ENCODE measurements at places on chromosomes 13 and 19.
A peak's percentile ranks its signal among the peaks of the same experiment; 100 is the strongest.

- no peak for DNase-seq
Observed at GRCh38 chr13:39859898-39860297, 204.4 kb downstream of the COG6 start.

DNA sequence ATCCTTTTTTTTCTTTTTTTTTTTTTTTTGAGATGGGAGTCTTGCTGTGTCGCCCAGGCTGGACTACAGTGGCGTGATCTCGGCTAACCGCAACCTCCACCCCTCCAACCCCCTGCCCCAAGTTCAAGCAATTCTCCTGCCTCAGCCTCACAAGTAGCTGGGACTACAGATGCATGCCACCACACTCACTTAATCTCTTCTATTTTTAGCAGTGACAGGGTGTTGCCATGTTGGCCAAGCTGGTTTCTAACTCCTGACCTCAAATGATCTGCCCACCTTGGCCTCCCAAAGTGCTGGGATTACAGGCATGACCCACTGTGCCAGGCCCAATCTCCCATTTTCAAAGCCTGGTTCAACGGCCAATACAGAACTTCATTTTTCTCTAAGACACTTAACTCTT, 9.1 kb downstream of the FOXO1 start:
- no peak for DNase-seq

GRCh38 chr13:50340551-50341287, 325.5 kb downstream of the KCNRG start:
- no peak for DNase-seq

DNA sequence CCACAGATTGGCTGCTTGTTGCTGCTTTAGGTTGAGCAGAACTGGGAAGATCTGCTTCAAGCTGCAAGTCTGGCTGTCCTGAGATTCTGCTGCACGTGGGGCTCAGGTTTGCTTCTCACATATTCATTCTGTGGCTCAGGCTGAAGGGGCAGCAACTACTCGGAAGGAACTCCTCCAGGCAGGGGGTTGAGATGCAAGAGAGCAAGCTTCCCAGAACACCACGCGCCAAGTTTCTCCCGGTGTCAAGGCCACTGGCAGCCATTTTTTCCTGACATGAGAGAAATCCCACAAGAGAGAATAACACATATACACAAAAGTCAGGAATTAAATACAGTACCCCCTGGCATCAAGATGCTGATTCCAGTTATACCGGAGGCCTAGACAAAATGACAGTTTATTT, 887.6 kb upstream of the SLC10A2 start:
- DNase-seq: no peak

- no peak for DNase-seq
Observed at GRCh38 chr13:44359983-44360375, 13.6 kb upstream of the SERP2 start.

DNA sequence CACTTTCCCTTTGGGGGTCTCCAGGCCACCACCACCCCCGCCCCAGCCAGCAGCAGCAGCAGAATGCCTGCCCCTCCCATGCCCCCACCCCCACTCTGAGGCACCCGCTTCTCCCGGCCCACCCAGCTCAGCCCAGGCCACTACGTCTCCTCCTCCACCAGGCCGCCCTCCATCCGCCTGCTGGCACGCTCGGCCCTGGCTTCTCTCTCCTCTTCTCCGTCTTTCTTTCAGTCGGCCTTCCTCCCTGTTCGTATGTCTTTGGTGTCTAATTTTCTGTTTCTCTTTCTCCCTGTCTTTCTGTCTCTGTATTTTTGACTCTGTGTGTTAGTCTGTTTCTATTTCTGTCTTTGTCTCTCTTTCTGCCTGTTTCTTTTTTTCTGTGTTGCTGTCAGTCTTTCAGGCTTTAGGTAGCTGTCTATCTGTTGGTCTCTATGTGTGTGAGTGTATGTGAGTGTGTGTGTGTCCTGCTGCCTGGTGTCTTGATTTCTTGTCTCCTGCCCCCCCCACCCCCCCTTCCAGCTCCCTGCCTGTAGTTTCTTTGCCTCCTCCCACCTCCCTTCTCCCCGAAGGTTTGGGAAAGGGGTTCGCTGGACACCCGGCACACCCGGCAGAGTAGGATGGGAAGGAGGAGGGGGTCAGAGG, at the start of gene LGI4:
LGI4 (minus strand) TSS at position 459 of the 642 bp plus-strand sequence; CDS start at position 80, 379 bp downstream.
- no peak for DNase-seq

DNA sequence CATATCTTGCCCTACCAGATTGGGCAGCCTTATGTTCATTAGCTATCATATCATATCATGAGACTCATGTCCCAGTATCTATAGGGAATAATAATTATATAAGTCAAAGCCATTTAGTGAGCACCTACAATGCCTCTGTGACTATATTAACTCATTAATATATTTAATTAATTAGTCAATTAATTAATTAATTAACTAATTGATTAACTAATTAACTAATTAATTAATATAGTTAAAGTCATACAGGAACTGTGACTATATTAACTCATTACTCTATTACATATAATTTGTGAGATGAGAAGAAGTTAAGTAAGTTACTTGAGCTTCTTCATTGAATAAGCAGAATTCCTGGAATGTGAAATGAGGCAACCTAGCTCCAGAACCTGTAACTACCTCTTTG, 588.3 kb upstream of the SLITRK1 start:
- DNase-seq: no peak

DNA sequence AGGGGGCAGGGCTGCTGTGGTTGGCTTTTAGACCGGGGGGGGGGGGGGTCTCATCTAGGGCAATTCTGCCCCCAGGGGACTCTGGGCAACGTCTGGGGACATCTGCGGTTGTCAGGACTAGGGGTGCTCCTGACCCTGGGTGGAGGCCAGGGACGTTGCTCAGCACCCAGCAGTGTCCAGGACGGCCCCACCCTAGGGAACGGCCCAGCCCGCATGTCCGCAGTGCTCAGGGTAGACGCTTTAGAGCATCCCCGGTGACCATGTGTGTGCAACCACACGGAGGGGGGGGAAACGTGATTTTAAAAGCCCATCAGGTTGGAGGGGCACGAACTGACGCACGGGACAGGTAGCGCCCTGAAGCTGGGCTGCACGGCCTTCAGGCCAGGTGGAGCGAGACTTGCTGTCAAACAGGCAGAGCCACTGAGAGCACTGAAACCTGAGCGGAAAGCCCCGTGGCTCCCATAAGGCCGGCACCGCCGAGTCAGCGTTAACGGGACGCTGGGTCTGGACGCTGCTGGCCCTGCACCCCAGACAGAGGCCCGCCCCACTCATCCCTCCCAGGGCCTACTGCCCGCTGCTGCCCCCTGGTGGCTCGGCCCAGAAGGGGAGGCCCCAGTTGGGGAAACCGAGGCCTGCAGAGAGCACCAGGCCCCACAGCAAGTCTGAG, 8.3 kb downstream of the CACTIN start:
- DNase-seq: no peak

DNA sequence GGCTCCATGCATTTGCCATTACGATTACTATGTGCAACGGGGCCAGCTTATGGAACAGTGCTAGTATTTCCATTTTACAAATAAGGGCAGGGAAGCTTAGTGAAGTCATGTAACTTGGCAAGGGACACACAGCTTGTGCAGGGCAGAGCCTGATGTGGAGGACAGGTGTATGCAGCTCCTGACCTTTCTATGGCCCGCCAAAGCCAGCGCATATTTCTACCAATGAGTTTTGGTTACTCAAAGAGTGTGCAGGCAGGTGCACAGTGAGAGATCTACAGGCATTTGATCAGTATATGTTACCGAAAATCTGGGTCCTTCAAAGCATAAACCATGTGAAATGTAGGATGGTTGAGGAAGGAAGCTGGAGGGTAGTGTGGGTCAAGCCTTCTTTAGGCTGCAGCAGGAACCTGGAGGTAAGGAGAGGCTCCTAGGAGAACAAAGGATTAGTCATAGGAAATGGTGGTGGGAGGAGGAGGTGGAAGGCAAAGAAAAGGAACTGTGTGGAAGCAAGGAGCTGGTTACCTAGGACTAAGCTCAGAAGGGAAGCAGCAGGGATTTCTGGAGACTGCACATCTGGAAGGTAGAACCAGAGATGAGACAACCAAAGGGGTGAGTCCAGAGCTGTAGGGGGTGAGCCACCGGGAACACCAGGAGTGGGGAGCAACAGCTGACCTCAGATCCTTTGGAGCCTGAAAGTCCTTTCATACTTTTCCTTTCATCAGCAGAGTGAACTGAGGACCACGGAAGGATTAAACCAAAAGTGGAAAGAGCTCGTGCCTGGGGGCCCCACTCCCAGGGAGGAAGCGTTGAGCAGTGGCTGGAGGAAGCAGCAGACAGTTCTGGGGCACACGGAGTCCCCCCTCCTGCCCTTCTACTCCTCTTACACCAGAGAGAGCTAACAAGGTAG, 4.2 kb upstream of the PDX1 start:
- no peak for DNase-seq

DNA sequence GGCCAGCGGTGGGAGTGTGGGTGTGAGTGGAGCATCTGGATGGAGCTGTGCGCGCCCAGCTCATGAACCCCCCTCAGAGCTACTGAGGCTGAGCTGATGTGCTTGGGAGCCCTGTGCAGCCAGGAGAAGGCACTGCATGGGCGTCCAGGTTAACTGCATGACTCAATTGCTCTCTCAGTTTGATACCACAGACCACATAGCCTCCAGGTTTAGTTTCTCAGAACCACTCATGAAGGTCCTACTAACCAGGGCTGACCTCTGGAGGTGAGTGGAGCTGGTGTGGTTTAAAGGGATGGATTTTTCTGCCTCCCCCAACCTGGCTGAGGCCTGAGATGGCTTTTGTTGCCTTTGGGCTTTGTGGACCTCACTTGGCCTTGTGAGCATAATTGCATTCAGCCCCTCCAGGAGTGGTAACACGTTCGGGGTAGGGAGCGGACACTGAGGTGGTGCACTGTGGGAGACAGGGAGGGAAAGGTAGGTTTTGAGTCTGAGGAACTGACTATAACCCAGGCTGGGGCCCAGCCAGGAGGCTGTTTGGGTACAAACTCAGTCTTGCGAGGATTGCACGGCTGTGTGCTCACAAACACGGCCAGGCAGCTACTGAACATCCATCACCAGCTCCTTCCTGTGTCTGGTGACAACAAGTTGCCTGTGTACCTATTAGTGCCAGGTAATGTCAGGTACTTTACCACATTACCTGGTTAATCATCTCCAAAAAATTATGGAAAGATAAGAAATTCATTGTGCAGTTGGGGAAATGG, 97.5 kb downstream of the RGCC start:
- DNase-seq: no peak

- no peak for DNase-seq
Observed at GRCh38 chr19:13396250-13397080, 109.8 kb downstream of the CACNA1A start.

GRCh38 chr19:10419646-10420443, 493 bp upstream of the PDE4A start:
- DNase-seq: peak; percentile 89

DNA sequence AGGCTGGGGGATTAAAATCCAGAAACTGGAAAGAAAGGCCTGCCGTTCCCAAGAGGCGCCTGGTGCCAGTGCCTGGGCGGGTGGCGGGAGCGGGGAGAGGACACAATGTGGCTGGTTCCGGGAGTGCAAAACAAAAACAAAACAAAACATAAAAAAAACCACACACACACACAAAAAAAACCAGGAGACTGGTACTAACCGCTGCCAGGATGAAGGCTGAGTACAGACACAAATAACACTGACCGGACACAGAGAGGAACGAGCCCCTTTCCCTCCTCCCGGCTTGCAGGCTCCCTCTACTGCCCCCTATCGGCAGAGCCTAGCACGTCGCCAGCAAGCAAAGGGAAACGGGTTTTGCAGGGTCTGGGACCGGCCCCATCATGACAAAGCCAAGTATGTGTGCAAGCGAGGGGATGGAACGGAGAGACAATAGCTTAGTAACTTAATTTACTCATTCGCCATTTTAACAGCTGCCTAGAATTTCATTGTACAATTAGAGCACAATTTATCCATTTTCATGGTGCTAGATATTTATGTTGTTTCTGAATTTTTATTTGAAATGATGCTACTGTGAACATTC, 17.9 kb upstream of the ZDHHC20 start:
- DNase-seq: peak; percentile 67

- no peak for DNase-seq
Observed at GRCh38 chr19:5586300-5587070, 18.7 kb upstream of the TINCR start.

GRCh38 chr13:109788372-109789111, 2.2 kb upstream of the IRS2 start:
- no peak for DNase-seq

DNA sequence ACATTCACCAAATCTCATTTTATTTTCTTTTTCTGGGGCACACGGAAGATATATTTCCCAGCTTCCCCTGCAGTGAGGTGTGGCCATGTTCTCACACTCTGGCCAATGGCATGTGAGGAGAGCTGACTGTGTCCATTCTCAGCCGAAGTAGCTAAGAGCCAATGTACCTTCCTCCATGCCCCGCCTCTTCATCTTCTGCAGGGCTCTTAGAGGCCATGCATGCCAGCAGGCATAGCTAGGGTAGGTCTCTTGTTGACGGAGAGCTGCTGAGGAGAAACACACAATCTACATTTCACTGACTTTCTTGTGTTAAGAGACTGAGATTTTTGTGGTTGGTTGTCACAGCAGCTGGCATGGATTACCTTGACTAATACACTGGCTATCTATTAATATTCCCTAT, 9.8 kb upstream of the MICU2 start:
- no peak for DNase-seq

DNA sequence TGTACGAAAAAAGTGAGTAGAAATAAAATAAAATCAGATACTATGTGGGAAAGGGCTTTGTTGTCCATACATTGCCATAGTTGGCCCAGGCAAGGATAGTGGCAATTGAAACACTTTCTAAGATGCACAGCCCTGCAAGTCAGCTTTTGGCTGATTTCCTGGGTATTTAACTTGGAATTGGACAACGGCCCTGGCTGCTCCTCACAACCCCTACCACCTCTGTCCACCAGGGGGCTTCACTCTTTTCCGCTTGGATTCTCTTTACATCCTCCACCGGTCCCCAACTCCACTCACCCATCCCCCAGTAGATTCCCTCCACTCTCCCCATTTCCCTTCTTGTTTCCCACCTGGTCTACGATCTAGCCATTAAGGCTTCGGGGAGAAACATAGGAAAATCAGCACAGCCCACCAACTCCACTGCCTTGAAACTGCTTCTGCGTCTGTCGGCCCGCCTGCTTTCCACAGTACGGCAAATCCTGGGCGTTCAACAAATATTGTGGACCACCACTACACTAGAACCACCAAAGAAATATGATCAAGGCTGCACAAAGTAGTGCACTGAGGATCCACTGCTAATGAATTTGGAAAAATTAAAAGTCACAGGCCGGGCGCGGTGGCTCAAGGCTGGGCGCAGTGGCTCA, 48.6 kb upstream of the GTF3A start:
- DNase-seq: peak; percentile 22

DNA sequence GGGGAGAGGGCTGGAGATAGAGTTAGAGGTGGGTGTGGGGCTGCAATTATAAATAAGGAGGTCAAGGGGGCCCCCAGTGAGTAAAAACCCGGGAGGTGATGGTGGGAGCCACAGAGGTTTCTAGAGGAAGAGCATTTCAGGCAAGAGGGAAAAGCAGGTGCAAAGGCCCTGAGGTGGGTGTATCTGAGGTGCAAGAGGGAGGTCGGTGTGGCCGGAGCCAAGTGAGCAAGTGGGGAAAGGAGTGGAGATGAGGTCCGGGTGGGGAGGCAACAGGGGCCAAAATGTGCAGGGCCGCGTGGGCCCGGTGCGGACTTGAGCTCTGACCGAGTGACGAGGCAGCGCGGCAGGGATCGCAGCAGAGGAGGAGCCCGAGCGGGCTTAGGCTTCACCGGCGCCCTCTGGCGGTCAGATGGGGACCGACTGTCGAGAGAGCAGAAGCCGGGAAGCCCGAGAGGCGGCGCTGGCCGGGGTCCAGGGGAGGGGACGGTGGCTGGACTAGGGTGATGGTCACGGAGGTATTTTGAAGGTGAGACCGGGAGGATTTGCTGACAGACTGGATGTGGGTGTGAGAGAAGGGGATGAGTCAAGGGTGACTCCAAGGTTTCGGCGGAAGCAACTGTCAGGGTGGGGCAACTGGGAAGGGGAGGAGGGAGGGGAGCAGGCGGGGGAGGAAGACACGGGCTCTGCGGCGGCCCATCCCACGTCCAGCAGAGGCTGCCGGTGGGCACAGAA, 17.7 kb upstream of the SPACA4 start:
- peak; percentile 89 for DNase-seq
